CMK (cell line): ENCODE measurements at places on chromosomes 7 and 10.

- DNase-seq = no peak
Measured at GRCh38 chr7:148983200-148984146, 44.8 kb downstream of the PDIA4 start.

GRCh38 chr7:143381427-143382125 is 431 bp downstream of the ZYX start:
- no peak for DNase-seq

DNA sequence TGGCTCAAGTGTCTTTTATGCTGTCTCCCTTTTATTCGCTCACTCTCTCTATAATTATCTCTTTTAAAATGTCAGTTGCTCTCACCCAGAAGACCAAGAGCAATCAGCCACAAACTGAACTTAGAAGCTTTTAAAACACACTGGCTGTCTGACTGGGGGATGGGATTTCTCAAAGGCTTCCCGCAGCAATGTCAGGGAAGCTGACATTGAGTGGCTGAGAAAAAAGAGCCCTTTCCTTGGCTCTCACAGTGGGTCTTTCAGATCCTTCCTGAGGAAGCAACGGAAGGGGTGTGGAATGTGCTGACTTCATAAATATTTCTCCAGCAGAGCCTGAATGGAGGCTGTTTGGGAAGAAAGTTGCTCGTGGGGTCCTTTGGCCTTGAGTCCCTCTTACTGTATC is 445.7 kb upstream of the C7orf33 start:
- DNase-seq = no peak

DNA sequence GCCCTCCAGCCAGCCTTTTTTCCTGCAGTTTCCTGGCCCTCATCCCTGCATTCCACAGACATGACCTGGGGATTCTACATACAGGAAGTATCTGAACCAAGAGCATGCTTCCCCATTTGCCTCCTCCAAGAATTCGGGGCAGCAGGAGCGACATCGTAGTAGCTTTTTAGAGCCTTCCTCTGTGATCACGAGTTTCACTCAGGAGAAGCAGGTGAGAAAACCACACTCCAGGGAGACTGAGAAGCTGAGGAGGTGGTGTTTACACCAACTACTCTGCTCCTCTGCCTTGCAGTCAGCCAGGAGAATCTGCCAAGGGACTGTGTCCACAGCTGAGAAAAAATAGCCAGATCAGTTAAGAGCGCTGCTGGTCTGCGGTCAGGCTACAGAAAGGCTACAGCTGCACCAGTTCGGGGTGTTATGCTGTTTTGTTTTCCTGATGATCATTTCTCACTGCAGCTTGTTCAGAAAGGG is 54.1 kb downstream of the HSPA12A start:
- no peak for DNase-seq

- no peak for DNase-seq
Measured at GRCh38 chr10:29849886-29850285, 209.5 kb downstream of the JCAD start.

GRCh38 chr7:128888756-128889095 is 21.8 kb downstream of the KCP start:
- no peak for DNase-seq

DNA sequence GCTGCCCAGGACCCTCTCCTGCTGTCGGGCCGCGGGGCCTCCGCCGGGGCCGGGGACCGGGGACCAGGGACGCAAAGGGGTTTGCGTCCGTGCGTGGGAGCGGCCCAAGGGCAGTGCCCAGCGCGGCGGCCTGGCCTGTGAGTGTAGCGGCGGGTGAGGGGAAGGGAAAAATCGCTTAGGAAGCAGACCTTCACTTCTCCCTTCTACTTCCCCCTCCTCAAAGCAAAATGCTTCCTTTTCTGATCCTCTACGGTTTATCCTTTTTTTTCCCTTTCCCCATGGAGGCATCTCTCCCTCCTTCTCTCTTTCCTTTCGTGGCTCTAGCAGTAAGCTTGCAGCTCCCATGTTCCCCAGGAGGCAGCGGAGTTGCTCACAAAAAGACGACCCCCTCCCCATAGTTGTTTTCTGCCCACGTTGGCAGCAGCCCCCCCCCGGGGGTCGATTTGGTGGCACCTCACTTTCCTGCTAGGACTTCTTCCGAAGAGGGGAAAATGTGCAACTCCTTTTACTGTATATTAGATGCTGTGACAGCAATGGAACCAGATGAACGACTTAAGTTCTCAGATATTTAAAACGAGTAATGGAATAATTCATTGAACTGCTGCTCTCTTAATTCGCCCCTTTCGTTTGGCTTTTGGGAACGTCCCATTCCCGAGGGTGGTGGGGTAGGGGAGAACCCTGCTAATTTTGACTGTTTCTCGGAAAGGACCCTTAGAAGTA is 724 bp downstream of the CAPZA2 start:
- no peak for DNase-seq

- DNase-seq = no peak
Measured at GRCh38 chr10:73899423-73899822, 11.5 kb upstream of the PLAU start.

DNA sequence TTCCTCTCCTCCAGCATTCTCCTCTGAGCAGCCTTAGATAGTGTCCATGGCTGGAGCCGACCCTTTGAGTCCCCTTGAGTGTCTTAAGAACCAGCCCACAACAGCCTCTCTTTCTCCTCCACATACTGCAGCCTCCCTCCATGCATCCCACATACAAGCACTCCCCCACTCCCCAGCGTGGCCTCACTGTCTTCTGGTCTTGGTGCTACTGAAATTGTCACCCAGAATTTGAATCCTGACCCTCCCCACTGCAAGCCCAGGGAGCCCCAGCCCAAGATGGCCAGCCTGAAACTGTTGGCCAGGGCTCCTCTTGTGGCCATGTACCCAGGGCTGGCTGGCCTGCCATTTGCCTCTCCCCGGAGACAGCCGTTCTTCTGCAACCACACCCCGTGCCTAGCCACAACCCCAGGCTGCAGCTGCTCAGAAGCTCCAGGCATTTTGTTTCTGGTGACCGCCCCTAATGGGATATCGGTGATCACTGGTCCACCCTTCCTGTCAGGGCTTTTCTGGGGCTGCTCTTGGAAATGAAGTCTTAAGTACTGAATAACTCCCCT is 18.8 kb upstream of the SH2D4B start:
- DNase-seq = no peak

DNA sequence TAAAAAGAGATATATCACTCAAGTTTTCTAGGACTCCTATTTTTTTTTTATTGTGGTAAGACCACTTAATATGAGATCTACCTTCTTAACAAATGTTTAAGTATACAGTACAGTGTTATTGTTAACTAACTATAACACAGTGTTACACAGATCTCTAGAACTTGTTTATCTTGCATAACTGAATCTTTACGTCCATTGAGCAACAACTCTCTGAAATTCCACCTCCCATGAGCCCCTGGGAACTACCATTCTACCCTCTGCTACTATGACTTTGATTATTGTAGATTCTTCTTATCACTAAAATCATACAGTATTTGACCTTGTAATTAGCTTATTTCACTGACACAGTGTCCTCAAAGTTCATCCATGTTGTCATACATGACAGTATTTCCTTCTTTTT is 22.5 kb upstream of the REEP3 start:
- no peak for DNase-seq

- no peak for DNase-seq
Measured at GRCh38 chr10:123148414-123149161, 652 bp downstream of the HMX2 start.

- no peak for DNase-seq
Measured at GRCh38 chr7:39946693-39947092, 3.4 kb upstream of the CDK13 start.

DNA sequence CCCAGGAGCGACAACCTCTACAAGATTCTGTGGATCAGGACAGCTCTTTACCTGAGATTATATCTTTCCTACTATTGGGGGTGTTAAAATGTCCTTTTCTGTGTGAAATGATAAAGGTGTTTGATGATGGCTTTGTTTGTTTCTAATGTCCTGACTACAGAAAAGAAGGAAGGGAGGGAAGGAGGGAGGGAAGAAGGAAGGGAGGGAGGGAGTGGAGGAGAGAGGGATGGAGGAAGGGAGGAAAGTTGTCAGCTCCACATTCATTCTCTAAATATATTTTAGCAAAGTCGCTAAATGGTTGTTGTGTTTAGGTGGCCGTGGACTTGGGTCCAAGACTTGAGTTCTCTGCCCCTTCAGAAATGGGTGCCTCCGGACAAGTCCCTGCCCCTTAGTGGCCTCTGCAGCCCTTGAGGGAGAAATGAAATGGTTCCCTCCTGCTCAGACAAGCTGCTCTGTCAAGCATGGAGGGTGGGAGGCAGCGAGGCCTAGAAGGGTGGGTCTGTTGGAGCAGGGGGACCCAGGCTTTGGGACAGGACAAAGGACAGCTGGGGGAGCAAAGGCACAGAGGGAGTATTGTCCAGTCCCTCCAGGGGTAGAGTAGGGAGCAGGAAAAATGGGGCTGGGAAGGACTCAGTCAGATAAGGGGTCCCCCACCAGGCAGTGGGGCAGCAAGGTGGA is 4.4 kb downstream of the RGS10 start:
- DNase-seq = no peak

GRCh38 chr7:138713191-138713590 is 12.0 kb upstream of the SVOPL start:
- DNase-seq = no peak

DNA sequence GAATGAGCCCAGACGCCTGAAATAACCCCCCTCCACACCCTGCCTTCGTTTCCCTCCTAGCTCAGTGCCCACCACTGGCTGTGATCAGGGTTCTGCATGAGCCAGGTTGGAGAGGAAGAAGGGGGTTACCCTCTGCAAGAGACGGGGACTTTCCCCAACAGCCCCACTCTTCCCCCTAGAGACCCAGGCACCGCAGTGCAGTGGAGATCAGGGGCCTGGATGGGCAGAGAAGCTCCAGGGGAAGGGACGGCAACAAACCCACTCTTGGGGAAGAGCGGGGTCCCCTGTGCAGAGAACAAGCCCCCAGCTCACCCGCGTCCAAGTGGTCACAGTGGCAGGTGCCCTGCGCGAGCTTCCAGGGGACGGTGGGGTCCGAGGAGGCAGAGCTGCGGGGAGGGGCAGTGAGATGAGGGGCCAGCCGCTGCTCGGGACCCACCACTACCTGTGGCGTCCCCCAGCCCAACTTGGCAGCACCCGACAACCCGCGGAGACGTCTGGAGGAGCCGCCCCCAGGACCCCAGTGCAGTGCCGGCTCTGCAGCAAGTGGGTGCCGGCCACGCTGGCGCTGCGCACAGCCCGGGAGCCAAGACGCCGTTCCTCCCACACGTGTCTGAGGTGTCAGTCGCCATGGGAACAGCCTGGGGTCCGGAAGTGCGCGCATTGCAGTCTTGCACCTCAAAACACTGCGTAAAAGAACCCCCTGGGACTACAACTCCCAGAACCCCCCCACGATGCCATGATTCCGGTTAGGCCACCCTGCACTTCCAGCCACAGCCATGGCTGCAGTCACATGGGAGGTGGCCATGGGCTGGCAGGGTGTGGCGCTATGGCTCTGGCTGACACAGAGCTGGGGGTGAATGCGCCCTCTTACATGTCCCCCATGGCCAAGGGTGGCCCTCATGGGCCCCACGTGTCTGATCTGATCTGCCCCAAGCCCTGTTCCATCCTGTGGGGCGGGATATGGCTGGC is 45.8 kb upstream of the WIPI2 start:
- DNase-seq = no peak

GRCh38 chr7:19610194-19610943 is 98.5 kb downstream of the POLR1F start:
- DNase-seq = no peak

GRCh38 chr10:70321897-70322890 is 38.4 kb upstream of the NPFFR1 start:
- peak; percentile 85 for DNase-seq

DNA sequence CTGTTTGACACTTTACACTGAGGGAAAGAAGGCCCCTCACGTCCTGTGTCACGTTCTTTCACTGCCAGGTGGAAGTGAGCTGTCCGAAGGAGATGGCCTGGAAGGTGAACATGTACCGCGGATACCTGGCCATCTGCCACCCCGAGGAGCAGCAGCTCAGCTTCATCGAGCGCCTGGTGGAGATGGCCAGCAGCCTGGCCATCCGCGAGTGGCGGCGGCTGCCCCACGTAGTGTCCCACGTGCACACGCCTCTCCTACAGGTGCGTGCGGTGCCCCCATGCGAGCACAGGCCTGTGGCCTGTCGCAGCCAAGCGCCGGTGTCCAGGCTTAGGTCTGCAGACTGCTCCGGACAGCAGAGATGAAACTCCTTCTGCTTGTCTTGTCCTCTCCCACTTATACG is 103.4 kb downstream of the TRRAP start:
- no peak for DNase-seq

DNA sequence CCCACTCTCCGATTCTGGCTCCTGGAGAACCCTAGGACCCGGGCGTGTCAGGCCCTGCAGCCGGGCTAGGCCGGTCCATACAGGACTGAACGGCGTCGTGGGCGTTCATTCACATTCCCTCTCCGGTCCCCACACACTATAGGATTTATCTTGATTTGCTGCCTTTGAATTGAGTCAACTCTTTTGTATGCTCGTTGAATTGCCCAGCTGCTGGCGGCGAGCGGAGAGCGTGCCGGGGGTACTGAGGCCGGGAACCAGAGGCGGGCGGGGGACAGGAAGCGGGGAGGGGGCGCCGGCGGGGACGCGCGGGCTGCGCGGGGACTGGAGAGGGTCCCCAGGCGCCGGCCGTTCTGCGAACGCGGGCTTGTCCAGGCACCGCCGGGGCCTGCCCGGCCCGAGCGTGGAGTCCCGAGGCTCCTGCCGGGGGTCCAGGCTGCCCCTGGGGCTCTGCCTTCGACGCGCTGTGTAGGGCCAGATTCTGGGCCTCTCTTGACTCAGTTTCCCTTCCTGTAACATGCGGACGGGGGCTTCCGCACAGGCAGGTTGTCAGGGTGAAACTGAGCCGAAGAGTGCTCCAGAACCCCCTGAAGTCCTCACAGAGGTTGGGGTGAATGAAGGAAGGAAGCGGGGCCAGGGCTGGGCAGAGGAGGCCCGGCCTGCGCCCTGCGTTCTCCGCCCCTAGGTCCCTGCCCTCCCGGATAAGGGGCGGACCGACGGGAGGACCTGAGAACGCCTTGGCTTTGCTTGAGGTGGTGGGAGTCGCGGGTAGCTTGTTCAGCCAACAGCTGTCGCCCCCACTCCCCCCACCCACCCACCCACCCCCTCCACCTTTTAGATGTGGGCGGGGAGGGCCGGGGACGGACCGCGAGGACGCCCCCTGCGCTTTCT is 769 bp upstream of the ELFN1 start:
- DNase-seq = no peak

DNA sequence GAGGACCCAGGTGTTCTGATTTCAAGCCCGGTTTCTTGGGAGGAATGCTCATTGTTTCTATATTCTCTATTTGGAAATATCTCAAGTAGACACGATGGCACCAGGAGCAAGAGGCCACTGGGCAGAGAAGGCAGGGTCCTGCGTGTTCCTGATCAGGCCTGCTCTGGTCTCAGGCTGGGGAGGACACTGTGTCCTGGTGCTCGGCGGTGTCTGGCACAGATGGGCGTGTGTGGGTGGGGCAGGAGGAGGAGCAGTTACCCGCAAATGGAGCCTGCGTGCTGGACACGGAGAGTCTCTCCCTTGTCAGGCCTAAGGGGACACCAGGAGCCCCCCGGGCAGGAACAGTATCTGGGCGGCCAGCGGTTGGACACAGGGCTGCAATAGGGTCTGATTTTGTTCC is 25.9 kb upstream of the GOLGA7B start:
- DNase-seq = no peak

- no peak for DNase-seq
Measured at GRCh38 chr10:6034371-6034770, 27.8 kb downstream of the IL2RA start.

- no peak for DNase-seq
Measured at GRCh38 chr7:48244864-48245271, 73.6 kb downstream of the ABCA13 start.

GRCh38 chr10:70201105-70201504 is 30.8 kb upstream of the SAR1A start:
- DNase-seq = no peak
